ENCODE measurements at places on chromosomes 2 and 18. TPM values are rescaled to one million over a fixed set of nuclear protein-coding genes. Genes with fewer than 3 reads are reported as not detected.

GRCh38 chr18:29164020-29164706, 987.2 kb upstream of the CDH2 start:
- ATAC-seq: no peak

The DYNAP gene
- total RNA-seq: not detected

DNA sequence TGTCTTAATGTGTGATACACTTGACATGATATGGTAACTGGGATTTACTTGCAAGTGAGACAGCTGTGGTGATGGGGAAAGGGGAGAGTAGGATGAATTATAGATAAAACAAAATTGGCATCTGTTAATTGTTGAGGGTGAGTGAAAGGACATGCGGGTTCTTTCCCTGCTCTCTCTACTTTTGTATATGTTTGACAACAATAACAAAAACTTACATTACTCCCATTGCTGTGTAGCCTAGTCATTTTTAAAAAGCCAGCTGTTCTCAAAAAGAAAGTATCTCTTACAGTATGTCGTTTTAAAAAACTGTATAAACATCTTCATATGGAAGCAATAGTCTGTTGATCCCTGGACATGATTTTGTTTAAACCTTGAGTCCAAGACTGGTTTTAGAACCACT, 117.6 kb downstream of the MYO1B start:
- no peak for ATAC-seq

GRCh38 chr2:6443061-6443823, 422.5 kb downstream of the CMPK2 start:
- ATAC-seq: no peak

DNA sequence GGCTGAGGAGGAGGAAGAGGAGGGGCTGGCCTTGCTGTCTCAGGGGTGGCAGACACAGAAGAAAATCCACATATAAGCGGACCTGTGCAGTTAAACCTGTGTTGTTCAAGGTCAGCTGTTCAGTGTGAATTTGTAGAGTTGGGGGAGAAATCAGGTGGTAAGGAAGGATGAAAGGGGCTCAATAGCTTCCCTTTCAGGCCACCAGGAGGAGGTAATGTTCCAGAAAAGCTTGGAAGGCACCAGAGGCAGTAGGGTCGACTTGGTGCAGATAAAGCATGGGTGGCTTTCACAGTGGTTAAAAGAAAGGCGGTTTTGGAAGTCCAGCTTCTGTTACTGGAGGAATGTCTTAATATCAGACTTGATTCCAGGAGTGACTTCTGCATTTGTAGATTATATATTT, 167.4 kb downstream of the THSD7B start:
- no peak for ATAC-seq

The PSME4 gene
- 30.9 TPM for total RNA-seq

The ALMS1 gene
- total RNA-seq: 20.2 TPM
